ENCODE measurements at places on chromosomes 1 and 21.

DNA sequence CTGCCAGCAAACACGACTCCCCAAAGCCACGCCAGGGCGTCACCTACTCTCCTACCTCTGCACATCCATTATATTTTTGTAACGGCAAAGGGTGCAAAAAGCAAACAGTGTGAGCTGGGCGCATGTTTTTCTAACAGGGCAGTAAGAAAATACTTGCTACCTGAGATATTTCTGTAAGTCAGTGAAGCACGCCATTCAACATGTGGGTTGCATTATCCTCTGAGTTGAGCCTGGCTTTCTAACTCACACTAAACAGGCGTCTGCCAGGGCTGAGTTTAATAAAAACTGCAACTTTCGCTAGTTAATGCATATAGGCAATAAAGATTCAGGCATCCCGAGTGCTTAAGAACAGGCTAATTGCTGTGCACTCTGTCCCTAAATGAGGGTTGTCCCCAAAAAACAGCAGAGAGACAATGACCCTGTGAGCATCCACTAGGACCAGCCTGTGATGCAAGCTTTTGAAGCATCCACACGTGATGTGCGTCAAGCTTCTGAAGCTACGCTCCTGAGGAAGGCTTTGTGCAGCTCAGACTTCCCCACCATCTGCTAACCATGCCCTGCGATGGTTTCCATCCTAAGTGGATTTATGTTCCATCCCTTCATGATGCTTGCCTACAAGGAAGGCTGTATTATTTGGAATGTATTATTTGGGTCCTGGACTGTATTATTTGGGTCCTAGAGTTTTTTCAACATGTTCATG, 70.0 kb upstream of the SIM2 start:
- no peak for DNase-seq

DNA sequence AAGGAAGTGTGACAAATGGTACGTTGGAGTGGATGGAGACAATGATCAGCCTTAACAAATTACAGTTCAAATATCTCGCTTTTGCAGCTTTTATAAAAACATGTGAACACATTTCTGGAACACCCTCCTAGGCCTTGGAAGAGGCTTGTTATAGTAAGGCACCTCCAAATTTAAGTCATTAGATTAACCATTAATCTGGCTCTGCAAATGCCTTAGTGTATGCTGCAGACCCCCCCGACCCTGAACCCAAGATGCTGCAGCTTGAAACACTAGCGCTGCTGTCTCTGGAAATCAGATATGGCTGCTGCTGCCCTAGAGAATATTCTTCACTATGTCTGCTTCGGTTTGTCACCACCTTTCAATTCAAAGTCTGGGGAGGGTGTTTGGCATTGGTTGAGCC, 196.4 kb downstream of the MIS18A start:
- DNase-seq: no peak

GRCh38 chr1:181143102-181143859, 54.8 kb downstream of the IER5 start:
- DNase-seq: no peak

- DNase-seq: no peak
Measured at GRCh38 chr1:6584126-6585080, 4.6 kb downstream of the ZBTB48 start.

DNA sequence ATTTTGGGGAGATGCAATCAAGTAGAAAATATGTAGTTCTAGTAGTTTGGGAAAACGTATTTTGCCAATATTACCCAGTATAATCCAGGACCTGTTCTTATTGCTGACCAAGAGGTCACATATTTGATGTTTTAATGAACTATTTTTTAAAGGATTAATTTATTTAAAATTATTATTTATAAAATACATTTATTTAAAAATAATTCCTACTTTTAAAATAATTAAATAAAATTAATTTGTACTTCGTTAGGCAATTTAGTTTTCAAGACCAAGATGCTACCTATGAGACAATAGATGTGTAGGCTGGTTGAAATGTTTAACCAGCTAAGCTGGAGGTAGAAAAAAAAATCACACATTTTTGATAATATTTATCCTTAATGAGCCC, 140.4 kb upstream of the BEND5 start:
- DNase-seq: no peak

GRCh38 chr1:24255226-24255625, 63.9 kb upstream of the GRHL3 start:
- DNase-seq: no peak

DNA sequence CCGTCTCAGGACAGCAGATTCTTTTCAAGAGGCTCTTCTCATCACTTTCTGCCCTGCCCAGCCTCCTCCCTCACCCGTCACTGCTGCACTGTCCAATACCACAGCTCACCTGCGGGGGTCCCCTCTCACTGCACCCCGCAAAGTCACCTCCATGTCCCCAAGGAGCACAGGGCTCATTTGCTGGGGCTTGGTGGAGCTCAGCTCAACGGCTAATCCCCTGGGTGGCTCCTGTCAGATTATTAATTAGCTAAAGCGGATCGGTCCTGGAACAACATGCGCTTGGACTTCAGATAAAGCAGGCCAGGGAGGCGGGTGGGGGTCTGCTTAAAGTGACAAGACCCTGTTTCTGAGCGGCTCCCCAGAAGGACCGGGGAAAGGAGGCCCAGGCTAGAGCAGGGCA, 43.1 kb downstream of the CASZ1 start:
- DNase-seq: no peak

DNA sequence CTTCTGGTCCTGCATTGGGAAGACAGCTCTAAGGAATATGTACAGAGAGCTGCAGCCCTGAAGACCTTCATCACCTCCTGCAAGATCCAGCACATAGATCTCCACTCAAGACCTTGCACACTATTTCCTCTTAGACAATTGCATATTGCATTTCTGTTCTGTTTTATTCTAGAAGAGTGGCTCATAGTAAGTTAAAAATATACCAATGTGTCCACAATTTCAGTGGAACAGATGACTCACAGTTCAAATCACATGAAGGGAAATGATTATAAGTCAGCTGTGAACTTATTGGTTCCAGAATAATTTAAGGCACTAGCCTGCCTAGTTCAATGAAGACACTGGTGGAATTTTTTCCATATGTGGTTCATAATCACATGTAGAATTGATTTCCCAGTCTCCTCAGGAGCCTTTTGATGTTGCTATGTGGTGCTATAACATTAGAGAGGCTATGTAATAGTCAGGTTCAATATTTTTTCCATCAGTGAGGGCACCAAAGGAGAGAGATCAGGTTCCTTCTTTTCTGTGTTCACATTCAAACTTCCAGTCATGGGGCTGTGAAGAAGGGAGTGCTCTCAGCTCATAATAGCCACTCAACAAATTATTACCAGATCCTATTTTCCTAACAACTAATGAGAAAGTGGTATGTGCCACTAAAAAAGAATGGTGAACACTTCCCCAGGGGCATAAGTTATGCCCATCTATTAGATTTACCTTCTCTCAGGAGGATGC, 9.8 kb upstream of the AK5 start:
- no peak for DNase-seq

GRCh38 chr21:25370311-25370744, 237.0 kb downstream of the MRPL39 start:
- no peak for DNase-seq
